Bronchial epithelial cell (primary cell): ENCODE measurements at places on chromosomes 7 and 10. TPM values are rescaled to one million over a fixed set of nuclear protein-coding genes. Genes with fewer than 3 reads are reported as not detected.

DNA sequence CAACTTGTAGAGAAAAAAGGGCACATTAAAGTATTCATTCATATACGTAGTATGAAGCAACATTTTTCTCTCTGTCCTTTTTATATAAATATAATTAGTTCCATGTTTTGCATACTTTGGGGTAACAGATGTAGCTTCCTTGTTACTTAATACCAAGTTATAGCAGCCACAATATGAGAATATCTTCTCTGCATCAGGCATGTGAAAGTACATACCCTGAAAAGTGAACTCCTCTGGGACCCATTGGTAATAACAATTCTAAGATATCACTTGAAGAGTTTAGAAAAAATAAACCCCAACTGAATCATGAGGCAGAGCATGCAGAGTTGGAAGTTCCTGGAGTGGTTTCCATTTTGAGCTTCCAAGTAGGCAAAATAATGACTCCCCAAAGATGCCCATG is 2.4 kb upstream of the CRPPA start:
- no peak for DNase-seq

Gene DPY19L1
- 8.7 and 13.4 TPM in 2 replicates for total RNA-seq

GRCh38 chr10:49015700-49016099 is 76.1 kb upstream of the LRRC18 start:
- DNase-seq: no peak

DNA sequence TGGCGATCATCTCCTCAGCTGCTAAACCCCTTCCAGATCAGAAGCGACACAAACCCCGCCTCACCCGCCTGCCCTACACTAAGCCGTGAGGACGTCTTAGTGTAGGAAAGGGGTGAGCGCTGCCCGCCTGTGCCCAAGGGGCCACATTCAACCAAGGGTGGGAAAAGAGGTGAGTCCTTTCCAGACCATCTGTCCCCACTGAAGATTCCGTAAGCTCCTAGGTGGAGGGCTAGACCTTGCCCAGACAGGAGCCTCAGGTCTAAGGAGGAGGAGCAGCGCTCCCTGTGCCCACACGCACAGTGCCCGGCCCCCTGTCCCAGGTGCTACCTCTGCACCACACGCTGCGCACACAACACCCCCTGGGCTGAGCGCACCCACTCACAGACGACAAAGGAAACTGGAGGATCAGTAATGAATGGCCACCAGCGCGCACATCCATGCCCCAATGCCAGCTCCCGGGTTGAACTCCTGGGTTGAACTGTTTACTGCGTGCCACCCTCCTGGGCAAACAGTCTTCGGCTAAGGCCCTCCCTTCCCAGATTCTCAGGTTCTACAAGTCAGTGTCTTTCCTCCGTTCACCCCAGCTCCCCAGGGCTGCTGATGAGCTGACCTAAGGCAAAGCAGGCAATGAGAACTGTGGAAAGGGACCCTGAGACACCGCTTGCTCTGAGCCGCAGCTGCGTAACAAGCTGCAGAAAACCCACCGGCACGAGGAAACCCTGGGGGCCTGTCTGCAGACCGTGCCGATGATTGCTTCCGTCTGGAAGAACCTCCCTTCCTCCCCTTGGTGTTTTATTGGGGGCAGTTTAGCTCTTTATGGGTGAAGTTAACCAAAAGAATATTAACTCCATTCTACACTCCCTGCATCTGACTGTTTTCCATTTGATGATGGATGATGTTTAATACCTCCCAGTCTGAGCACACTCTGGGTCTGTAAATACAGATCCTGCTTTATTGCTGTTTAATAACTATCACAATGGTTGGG is 185.9 kb downstream of the MAD1L1 start:
- no peak for DNase-seq

GRCh38 chr10:60518745-60519144 is 129.1 kb upstream of the ANK3 start:
- no peak for DNase-seq

DNA sequence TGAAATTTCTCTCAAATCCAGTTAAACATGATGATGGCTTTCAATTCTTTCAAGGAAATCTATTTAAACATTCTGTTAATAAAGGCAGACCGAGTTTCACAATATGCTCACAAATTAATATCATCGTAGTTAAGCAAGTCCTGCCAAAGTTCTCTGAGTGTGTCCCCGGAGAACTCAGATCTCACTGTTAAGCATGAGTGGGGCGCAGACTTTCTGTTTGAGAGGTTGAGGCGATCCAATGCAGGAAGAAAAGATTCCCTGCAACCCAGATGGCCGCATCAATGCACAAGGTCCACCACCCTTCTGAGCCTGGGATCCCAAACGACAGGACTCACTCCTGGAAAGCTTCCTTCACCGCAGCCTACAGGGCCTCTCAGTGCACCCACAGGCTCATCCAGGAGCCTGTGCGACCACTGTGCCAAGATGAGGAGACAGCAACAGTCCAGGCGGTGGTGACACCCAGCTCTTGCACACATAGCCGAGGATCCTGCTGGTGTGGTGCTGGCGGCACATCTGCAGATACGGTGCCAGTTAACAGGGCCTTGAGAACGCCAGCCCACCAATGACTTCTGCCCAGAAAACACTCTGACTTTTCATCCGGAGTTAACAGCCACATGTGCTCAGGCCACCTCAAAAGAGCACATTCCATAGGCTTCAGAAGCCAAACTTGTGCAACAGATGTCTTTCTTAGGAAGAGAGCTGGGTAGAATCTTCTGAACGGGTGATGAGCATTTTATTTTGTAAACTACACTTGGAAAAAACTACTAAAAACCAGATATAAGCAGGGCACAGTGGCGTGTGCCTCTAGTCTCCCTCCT is 102.1 kb downstream of the ZRANB1 start:
- no peak for DNase-seq

Gene TMEM273
- not detected in 2 replicates for total RNA-seq

- DNase-seq: no peak
These were observed 28.6 kb upstream of the ADGRA1 start for GRCh38 chr10:133059093-133059470.

Gene GIMAP6
- total RNA-seq: not detected in 2 replicates

Gene NPTX2
- under 0.01 and 0.13 TPM in 2 replicates for total RNA-seq

Gene NPY4R
- not detected in 2 replicates for total RNA-seq

DNA sequence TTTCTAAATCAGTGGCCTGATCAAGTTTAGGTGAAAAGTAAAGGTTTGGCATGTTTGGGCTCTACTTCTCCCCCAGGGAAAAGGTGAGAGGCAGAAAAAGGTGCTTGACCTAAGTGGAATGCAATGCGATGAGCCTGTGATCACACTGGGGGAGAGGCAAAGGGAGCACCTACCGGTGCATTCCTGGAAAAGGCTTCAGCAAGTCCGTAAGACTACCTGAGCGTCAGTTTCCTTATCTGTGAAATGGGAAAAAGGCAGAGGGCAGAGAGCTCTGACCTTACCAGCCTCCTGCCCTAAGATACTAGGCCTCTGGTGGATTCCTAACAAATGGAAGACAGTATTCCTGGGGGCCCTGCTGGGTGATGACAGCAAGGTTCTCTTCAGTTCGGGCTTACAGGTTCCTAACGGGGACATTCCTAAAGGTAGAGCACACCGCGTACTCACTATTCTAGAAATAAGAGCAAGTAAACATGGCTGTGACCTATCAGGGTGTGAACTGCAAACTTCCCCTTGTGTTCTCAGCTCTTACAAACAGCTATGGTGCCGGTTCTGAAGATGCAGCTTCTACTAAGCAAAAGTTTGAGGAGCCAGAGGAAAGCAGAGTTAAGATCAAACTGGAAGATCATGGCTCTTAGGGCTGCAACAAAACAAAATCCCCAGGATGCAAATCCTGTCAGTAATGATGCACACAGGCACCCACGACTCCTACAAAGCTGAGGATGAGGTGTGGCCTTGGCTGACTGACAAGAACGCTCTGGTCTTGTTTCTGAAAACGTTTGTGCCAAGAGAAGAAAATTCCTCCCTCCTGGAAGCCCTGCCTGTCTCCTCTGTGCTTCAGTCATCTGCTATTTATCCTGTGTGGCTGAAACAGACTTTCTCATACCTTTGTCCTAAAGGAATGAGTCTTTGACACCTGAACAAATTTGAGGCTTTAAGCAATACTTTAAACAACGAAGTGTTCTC is 13.3 kb upstream of the ACSL5 start:
- peak; percentile 73 for DNase-seq

- DNase-seq: peak; percentile 78
These were observed 109.2 kb downstream of the EPC1 start for GRCh38 chr10:32237644-32238345.

GRCh38 chr10:90788968-90789367 is 68.9 kb downstream of the HTR7 start:
- DNase-seq: no peak

GRCh38 chr10:103111031-103111917 is 81.8 kb downstream of the NT5C2 start:
- no peak for DNase-seq

GRCh38 chr10:14389981-14390590 is 59.4 kb upstream of the FRMD4A start:
- DNase-seq: no peak

Gene PRPF18
- total RNA-seq: 41.9 and 52.4 TPM in 2 replicates

GRCh38 chr7:98167653-98168052 is 43.6 kb upstream of the BHLHA15 start:
- no peak for DNase-seq

DNA sequence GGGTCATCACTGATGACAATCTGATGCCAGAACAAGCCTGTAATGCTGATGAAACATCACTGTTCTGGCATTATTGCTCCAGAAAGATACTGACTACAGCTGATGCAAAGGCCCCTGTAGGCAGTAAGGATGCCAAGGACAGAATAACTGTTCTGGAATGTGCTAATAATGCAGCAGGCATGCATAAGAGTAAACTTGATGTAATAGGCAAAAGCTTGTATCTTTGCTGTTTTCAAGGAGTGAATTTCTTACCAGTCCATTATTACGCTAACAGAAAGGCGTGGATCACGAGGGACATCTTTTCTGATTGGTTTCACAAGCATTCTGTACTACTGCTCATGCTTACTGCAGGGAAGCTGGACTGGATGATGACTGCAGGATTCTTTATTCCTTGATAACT is 18.7 kb downstream of the LCOR start:
- DNase-seq: peak; percentile 88

DNA sequence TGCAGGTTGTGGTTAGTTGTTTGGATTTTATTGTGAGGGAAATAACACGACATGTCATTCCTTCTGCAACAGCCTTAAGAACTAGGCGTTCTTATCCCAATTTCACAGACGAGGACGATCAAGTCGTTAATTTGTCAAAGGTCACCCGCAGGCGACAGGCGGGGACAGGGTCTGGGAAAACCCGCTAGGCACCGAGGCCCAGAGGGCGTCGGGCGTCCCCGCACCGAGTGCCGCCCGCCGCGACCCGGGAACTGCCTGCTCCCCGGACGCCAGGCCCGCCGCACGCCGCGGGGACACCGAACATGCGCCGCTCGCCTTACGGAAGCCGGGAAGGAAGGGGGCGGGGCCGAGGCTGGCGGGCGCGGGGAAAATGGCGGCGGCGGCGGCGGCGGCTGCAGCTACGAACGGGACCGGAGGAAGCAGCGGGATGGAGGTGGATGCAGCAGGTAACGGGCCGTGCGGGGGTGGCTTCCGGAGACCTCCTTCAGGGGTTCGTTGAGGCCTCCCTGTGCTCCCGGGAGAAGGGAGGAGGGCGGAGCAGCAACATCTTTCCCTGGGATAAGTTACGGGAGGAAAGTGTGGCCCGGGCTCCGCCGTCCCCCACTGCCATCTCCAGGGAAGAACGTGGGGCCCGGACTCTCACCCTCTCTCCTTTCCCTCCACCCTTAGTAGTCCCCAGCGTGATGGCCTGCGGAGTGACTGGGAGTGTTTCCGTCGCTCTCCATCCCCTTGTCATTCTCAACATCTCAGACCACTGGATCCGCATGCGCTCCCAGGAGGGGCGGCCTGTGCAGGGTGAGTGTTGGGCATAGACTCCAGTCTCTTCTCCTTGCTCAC is at the start of gene COPS6:
TSS of gene COPS6 (plus strand) at position 349 of the 837 bp plus-strand sequence. CDS start at position 371, 22 bp downstream.
- DNase-seq: peak; percentile 22

Gene PRSS37
- not detected in 2 replicates for total RNA-seq

Gene C10orf95
- total RNA-seq: 2.9 and 6.3 TPM in 2 replicates

- no peak for DNase-seq
These were observed 32.4 kb downstream of the CTNNA3 start for GRCh38 chr10:67663449-67664087.

- no peak for DNase-seq
These were observed 549.0 kb downstream of the TCERG1L start for GRCh38 chr10:130762491-130762890.

GRCh38 chr7:91993976-91994375 is 53.3 kb downstream of the AKAP9 start:
- no peak for DNase-seq

GRCh38 chr7:45400680-45401079 is 173.5 kb upstream of the ADCY1 start:
- no peak for DNase-seq

DNA sequence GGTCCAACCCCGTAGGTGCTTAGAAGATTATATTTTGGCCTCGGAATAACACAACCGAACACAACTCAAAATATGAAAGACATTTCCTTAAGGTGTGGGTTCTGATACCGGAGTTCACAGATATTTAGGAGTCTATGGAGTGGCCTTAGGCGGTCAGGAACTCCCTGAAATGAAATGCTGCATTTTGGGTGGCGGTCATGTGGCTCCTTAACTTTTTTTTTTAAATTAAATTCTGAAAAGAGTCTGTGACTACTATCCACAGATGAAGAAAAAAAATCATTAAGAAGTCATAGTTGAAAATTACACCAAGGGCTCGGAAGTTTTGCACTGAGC is 290.9 kb upstream of the NFE2L3 start:
- DNase-seq: no peak

- DNase-seq: no peak
These were observed 96.5 kb upstream of the PIP4K2A start for GRCh38 chr10:22810643-22811465.

Gene LIPN
- 1.3 TPM in 1 of 2 replicates, not detected in the other for total RNA-seq

DNA sequence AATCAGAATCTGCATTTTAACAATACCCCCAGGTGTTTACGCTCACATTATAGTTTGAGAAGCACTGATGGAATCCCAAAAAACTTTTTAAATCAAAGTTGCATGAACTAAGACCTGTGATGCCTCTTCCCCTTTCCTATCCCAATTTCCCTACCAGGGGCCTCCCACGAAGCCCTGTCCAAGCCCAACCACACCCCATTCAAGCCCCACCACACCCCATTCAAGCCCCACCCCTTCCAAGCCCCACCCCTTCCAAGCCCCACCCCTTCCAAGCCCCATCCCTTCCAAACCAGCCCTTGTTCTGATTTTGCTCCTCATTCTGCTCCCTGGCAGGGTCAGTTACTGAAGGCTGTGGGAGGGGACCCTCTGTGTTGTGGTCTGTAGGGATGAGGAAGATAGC is 9.8 kb upstream of the AQP1 start:
- no peak for DNase-seq

Gene CCL24
- not detected in 2 replicates for total RNA-seq

- no peak for DNase-seq
These were observed 152.4 kb upstream of the ADCY1 start for GRCh38 chr7:45421806-45422205.

DNA sequence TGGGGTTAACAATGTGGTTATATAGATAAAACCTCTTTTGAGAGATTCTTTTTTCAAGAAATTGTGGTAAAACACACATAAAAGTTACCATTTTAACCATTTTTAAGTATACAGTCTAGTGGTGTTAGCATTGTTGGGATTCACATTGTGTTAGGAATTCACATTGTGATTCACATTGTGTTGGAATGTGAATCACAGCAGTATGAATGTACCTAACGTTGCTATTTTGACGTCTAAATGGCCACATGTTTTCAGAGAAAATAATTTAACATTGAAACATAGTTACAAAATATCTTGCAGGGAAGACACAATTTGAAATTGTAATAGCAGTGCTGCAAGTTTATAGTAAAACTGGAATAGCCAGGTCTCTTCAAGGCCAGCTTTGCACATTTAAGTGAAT is 129.0 kb downstream of the BICC1 start:
- peak; percentile 82 for DNase-seq

GRCh38 chr10:6079044-6079443 is 9.8 kb upstream of the RBM17 start:
- no peak for DNase-seq
